Small intestine (tissue), 16 donors: ENCODE measurements at places on chromosomes 11 and 22. TPM values are rescaled to one million over a fixed set of nuclear protein-coding genes. Genes with fewer than 3 reads are reported as not detected.
A peak's percentile ranks its signal among the peaks of the same experiment; 100 is the strongest.

RBM14 gene
- 63.4 TPM for polyA plus RNA-seq

DNA sequence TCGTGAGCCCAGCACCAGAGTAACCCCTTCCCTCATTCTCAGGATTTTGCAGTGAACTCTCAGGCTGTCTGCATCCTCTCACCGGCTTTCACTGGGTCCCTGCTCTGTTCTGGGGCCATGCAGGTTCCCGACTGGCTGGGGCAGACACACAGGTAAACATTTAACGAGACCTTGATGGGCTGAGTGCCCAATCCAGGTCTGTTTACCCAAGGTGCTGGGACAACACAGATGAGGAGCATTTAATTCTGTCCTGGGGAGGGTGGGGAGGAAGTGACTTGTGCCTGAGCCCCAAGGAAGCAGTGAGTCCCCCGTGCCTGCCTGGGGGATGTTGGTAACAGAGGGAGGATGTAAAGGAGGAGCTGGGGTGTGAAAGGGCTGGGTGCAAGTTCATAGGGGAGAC, 4.4 kb downstream of the BIK start:
- peak; percentile 76 for DNase-seq

SERPIND1 gene
- polyA plus RNA-seq = not detected

DNA sequence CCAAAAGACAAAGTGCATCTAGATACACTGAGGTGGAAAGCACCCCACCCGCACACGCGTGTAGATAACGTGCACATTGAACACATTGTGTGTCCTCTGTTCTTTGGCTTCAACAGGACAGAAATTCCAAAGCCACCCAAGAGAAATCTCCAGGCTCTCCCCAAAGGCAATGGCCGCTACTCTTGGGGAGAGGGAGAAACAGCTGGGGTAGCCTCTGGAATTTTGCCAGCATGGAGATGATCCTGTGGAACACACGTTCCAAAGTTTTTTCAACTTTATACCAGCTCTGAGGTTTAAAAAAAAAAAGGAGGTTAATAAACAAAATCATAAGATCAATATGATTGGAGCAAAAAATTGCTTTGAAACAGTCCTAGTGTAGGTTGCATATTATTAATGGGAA, 63.0 kb upstream of the CD82 start:
- DNase-seq = no peak

GPHA2 gene
- 0.13 TPM for polyA plus RNA-seq

- DNase-seq = no peak
Measured at GRCh38 chr11:57405271-57405860, 14.9 kb upstream of the PRG2 start.

- peak; percentile 97 for DNase-seq
Measured at GRCh38 chr11:67267188-67268080, 1.2 kb downstream of the GRK2 start.

- DNase-seq = no peak
Measured at GRCh38 chr22:50569041-50569459, 6.3 kb upstream of the SYCE3 start.

GRK2 gene
- 78.3 TPM for polyA plus RNA-seq

DNA sequence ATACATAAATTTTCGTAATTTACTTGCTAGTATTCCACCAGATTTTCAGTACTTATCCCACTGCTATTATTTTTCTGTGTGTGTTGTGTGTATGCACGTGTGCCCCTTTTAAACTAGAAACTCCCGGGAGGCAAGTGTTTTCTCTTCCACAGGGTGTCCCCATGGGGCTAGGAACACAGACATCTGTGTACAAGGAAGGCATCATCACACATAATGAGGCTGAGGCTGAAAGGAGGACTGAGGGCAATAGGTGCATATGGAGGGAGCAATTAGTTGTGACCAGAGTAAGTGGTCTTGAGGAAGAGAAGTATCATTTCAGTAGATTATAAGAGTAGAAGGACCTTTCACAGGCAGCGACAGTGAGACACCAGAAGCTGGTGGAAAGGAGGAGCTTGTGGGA, 2.1 kb upstream of the DPAGT1 start:
- no peak for DNase-seq

KCNQ1OT1 gene
- polyA plus RNA-seq = 2.3 TPM

GRCh38 chr11:14124886-14125285, 162.4 kb downstream of the SPON1 start:
- no peak for DNase-seq

OR51B4 gene
- polyA plus RNA-seq = not detected

TLCD5 gene
- not detected for polyA plus RNA-seq

- DNase-seq = no peak
Measured at GRCh38 chr11:35043936-35044335, 95.0 kb upstream of the CD44 start.

DNA sequence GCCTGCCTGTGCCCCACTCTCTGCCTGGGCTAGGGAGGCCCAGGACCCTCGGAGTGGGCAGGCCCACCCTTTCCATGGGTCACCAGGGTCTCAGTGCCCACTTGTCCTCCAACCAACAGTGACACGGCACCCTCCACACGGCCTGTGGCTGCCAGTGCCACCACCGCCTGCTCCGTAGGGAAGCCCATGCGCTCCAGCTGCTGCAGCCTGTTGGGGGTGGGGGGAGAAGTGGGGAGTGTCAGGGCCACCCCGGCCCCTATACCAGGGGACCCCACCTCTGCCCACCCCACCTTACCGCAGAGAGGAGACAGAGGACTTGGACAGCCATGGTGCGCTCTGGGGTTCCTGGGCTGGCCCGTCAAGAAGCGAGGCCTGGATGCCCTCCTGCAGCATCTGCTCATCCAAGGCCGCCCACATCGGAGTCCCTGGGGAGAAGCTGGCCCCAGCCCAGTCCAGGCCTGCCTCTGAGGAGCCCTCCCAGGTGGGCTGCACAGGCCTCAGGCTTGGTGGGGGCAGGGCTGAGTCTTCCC, 7.7 kb downstream of the RHBDD3 start:
- no peak for DNase-seq

GRCh38 chr11:61118004-61118403, 15.7 kb downstream of the CD5 start:
- no peak for DNase-seq

DNA sequence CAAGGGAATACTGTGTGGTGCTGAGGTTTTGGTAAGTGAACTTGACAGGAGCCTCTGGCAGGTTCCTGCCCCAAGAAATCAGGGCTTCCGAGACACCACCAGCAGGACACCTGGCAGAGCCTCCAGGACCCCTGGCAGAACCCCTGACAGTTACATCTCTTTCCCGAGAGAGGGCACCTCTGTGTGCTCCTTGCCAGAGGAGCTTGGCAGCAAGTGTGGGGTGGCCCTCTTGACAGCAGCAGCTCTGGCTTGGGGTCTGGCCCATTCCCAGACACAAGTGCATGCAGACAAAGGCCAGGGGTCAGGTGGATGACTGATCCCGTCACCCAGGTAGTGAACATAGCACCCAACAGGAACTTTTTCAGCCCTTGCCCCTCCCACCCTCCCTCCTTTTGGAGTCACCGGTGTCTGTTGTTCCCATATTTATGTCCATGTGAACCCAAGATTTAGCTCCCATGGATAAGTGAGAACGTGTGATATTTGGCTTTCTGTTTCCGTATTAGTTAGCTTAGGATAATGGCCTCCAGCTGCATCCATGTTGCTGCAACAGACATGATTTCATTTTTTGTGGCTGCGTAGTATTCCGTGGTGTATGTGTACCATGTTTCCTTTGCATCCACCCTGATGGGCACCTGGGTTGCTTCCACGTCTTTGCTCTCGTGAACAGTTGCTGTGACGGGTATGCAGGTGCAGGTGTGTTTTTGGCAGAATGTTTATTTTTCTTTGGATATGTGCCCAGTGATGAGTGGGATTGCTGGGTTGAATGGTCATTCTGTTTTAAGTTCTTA, 21.2 kb upstream of the OSBPL5 start:
- no peak for DNase-seq
